B cell (primary cell): ENCODE measurements at places on chromosomes 6 and 20.
A peak's percentile ranks its signal among the peaks of the same experiment; 100 is the strongest.

- DNase-seq: no peak
These were observed 449 bp downstream of the PFDN6 start for GRCh38 chr6:33289784-33290315.

- DNase-seq: no peak
These were observed 247.9 kb upstream of the RAB32 start for GRCh38 chr6:146295695-146296094.

GRCh38 chr6:46014046-46014445, 1.6 kb downstream of the CLIC5 start:
- DNase-seq: no peak

DNA sequence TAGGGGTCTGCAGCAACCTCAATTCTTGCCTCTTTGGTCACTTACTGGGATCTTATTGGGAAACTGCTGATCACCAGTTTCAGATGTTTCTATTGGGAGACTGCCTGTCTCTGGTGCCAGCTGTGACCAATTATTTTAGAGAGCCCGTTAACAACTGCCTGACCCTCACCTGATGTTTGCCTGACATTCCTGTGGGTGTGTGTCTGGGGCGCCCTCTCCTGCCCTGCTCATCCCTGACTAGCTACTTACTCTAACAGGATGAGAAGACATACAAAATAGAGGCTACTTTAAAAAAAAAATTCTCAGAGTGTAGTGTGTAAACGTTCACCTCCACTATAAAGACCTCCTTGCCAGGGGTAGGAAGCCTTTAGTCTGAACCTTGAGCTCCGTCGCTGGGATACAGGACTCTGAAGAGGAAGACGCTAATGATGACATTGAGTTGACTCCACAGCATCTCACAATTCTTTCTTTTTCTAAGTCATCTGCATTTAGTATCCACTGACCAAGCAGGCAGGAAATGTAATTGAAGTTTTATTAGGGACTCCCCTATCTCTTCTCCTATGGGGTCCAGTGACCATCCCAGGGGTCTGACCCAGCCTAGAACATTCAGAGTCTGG, 54.6 kb upstream of the DDR1 start:
- no peak for DNase-seq

DNA sequence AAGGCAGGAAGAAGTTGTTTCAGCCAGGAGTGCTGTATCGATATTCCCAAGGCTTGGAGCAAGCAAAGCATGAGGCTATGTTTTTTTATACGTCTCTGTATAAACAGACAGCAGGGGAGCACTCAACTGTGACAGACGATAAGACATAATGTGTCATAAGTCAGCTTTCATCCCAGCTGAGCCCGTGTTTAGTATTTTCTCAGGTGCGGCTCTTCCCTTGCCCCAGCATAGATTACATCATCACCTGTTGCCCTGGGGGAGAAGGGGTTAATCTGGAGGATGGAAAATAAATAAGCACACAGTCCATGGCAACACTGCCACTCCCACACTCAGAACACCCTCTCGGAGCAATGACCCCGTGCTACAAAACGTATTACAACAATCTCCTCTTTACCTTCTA, 22.1 kb upstream of the KCNK5 start:
- DNase-seq: no peak

GRCh38 chr6:111794727-111795452, 78.4 kb downstream of the FYN start:
- no peak for DNase-seq

DNA sequence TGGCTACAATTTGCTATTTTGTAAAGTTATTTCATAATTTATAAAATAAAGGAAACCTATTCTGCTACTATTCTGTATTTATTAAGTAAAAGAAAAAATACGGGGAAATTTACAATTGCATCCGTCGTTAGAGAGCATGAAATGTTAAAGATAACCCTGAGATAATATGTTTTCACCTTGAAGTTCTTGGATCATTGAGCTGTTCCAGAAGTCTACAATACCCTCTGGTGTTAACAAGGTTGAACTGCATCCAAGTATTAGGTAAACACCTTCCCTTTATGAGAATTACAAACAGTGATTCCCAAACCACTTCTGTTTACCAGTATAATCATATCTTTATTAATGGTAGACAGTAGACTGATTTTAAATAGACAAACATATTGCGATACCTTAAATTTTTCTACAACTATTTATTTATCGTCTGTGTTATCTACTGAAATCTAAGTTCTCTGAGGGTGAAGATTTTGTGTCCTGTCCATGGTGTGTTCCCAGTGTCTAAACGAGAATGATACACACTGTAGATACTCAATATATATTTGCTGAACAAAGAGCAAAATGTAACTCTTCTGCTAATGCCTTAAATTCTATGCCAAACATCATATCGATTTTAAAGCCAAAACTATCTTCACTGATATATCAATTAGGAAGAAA, 28.2 kb downstream of the TBC1D32 start:
- peak; percentile 39 for DNase-seq

DNA sequence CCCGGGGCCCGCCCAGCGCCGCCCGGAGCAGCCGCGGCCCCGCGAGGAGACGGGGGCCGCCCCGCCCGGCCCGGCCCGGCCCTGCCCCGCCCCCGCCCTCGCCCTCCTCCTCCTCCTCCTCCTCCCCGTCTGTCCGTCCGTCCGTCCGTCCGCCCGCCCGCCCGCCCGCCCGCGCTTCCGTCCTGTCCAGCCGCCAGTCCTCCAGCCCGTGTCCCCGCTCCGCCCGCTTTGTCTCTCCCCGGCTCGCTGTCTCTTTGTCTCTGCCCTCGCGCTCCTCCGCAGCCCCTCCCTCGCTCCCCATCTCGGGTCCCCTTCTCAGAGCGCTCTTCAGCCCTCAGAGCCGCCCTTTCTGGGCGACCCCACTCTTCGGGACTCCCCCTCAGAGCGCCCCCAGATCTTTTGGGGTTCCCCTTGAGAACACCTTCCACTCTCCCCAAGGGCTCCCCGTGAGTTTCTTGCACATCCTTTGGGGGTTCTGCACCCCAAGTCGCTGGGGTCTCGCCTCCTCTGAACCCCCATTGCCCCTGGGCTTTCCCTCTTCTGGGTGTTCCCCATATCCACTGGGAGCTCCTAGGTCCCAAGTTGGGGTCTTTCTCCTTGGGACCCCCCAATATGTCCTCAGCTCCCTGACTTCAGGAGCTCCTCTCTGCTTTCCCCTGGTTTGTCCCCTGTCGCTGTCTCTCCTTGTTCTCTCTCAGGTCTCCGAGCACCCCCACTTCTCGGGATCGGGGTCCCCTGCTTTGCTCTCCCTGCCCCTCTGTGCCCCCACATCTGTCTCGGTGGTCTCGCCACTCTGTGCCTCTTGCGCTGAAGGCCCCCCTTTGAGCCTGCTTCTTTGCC, 79.5 kb upstream of the MYL9 start:
- DNase-seq: peak; percentile 60
